ENCODE measurements at places on chromosomes 12 and 14. TPM values are rescaled to one million over a fixed set of nuclear protein-coding genes. Genes with fewer than 3 reads are reported as not detected.

- DNase-seq, result no peak
These were observed 58.4 kb downstream of the SOX5 start for GRCh38 chr12:23891115-23891514.

- DNase-seq, result no peak
These were observed 703.1 kb upstream of the MDGA2 start for GRCh38 chr14:48378541-48378940.

GZMB gene
- not detected for total RNA-seq

TBX5 gene
- total RNA-seq, result not detected

TESPA1 gene
- not detected for total RNA-seq

EID3 gene
- 1.4 TPM for total RNA-seq

DNA sequence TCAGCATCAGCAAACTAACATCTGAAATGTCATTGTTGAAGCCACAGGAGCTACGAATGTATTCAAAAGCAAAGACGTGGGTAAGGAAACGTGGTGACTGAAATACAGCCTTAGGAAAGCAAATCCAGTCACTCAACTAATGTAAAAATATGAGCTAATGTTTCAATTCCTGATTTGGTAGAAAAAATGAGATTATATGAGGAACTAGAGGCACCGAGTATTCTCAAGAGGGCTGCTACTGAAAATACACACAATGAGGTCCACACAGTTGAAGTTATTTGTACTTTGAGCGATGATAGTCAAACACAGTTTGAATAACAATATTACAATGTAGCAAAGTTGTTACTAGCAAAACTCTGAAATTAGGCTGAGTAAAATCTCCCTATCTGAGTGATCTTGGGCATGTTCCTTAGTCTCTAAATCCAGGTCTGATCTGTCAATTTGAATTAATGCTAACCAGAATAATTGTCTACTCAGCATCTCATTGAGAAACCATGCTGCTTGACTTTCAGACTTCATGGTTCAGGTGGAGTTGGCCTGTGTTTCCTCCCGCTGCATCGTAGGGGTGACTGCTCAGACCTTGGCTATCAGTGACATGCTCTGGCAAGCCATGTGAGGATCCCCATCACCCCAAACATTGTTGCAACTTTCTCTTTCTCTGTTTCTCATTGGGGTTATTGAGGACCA lies 467.1 kb upstream of the SOX5 start:
- no peak for DNase-seq

DNA sequence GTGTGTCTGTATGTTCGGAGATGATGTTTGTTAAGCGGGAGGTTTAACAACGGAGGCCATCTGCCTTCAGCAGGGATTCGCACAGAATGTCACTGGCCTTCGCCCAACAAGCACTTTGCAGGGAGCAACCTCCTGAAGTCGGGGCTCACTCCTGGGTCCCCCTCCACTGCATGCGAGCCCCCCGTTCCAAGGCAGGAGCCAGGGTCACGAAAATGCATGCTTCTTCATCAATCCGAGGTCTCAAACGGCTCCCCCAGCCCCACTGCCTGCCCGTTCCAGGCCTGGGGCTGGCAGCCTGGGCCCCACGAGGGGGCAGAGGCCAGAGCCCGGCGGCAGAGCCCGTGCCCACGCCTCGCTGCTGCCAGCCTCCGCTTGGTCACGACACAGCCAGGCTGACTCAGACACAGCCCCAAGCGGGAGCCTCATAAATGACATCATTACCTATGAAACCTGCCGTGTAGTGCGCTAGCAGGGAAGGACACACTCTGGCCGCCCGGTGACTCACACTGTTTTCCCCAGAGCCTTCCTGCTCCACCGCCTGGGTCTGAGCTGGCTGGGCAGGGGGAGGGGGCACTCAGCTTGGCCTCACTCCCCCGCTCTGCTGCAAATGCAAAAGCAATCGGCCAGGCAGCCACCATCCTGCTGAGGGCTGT lies 169.5 kb upstream of the RTL1 start:
- peak; percentile 43 for DNase-seq

CTDSP2 gene
- 129 TPM for total RNA-seq

LYZ gene
- total RNA-seq, result 4.5 TPM

DNA sequence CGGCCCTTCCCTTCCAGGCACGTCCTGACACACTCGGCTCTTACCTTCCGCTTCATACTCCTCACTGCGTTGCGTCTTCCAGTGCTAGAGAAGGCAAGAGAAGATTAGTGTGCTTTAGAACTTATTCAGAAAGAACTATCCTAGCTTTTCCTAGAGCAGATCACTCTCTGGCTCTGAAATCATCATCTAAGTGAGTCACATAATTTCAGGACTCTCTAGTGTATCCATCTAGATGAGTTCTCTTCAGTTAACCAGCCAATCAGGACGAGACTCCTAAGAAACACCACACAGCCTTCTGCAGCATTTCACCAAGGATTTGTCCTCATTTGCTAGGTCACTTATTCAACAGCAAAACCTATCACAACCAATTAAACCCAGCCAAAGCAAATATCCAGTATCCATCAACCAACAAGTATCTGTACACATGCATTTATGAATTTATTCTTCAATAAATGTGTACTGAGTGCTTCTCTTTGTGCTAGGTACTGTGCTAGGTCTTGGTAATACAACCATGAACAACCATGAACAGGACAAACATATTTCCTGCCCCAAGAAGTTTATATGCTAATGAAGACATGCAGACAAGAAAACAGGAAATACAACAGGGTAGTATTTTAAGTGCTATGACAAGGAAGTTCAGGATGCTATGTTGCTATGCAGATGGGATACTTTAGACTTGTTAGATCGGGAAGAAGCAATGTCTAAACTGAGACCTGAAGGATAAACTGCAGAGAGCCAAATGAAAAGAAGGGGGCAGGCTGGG lies 52.1 kb downstream of the NIN start:
- no peak for DNase-seq

DNA sequence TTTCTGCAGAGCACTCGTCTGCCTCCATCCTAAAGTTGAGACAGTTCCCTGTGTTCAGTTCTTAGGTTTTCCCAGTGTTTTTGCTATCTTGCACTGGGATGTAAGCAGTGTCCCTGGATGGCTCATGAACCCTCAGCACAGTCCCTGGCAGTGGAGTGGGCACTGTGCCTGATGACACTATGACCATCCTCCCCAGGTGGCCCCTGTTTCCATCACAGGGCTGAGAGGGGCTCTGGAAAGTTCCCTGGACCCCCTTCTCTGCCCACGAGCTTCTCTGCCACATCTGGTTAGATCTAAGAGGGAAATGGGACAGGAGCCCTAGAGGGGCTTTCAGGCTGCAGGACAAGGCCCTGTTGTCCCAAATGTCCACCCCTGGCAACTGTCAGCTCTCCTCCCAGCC lies 249.8 kb upstream of the SFSWAP start:
- DNase-seq, result no peak

- DNase-seq, result no peak
These were observed 39.1 kb downstream of the CCDC85C start for GRCh38 chr14:99564926-99565259.

DNA sequence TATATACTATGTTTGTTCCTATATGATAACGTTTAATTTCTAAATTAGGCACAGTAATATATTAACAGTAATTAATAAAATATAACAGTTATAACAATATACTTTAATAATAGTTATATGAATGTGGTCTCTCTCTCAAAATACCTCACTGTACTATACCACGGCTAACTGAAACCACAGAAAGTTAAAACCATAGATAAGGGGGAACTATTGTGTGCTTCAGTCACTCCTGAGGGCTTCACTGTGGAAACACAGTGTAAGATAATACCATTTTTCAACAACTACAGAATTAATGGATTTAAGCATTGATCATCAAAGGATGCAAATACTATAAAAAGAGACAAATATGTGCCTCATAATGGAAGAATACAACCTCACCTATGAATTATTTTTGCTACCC lies 266.4 kb upstream of the RGS6 start:
- no peak for DNase-seq

- DNase-seq, result no peak
These were observed 6.6 kb upstream of the PLEK2 start for GRCh38 chr14:67418401-67419191.

CCDC197 gene
- total RNA-seq, result not detected

DNA sequence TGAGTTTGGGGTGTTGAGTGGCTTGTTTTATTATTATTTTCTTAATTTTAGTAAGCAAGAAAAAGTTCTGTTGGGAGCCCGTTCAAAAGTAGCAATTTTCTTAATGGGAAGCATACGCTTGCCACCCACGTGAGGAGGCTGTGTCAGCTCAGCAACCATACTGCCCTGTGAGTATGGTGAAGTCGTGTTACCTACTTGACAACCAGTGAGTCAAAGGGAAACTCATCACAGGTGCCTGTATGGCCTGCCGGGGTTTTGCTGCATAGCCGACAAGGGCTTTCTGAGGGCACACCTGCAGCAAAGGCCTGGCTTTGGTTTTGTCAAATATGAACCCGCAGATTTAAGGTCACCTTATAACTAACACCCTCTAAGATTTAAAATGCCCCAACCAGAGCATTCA lies 31.1 kb downstream of the PITPNM2 start:
- no peak for DNase-seq

GRCh38 chr12:25295361-25295760 lies 44.6 kb upstream of the KRAS start:
- no peak for DNase-seq

HELB gene
- 3.1 TPM for total RNA-seq

- no peak for DNase-seq
These were observed 159.5 kb downstream of the ETV6 start for GRCh38 chr12:11808931-11809330.

CLECL1 gene
- total RNA-seq, result not detected

- no peak for DNase-seq
These were observed 105.9 kb downstream of the MED13L start for GRCh38 chr12:116171549-116171948.

GRCh38 chr14:52923902-52924575 lies 26.8 kb downstream of the FERMT2 start:
- no peak for DNase-seq

DNA sequence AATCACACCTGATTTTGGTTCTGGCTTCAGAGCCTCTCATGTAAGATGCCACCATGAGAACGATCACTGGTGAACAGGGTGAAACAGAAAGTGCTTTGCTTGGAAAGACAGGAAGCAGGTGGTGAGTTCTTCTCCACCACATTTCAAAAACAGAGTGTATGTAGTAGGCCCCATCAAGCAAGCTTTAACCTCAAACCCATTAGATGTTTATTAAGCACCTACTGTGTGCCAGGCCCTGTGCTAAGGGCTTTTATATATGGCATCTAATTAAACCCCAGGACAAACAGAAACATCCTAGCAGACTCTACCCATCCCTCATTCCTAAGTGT lies 47.8 kb upstream of the MED13L start:
- DNase-seq, result no peak

GRCh38 chr12:87518481-87518880 lies 510.7 kb downstream of the C12orf50 start:
- DNase-seq, result no peak

TEX52 gene
- not detected for total RNA-seq

DNA sequence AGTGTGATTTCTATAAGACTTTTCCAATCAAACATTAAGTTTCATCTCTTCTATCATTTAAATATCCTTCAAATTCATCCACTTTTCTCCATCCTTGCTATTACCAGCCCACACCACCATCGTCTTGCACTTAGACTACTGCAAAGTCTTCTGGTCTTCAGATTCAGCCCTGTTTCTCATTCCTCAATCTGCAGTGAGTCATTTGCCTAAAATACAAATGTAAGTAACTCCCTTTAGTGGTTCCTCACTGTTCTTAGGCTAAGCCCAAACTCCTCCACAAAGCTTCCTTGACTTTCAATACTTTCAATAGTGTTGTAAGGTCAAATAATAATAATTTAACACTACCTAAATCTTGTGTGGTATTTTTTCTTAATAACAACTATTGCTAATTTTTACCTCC lies 83.3 kb downstream of the PLEKHG7 start:
- no peak for DNase-seq

RND1 gene
- 0.85 TPM for total RNA-seq

RIMKLB gene
- 26.0 TPM for total RNA-seq

GRCh38 chr12:29533815-29534489 lies 36.5 kb upstream of the OVCH1 start:
- DNase-seq, result no peak

BIN2 gene
- 4.2 TPM for total RNA-seq

DNA sequence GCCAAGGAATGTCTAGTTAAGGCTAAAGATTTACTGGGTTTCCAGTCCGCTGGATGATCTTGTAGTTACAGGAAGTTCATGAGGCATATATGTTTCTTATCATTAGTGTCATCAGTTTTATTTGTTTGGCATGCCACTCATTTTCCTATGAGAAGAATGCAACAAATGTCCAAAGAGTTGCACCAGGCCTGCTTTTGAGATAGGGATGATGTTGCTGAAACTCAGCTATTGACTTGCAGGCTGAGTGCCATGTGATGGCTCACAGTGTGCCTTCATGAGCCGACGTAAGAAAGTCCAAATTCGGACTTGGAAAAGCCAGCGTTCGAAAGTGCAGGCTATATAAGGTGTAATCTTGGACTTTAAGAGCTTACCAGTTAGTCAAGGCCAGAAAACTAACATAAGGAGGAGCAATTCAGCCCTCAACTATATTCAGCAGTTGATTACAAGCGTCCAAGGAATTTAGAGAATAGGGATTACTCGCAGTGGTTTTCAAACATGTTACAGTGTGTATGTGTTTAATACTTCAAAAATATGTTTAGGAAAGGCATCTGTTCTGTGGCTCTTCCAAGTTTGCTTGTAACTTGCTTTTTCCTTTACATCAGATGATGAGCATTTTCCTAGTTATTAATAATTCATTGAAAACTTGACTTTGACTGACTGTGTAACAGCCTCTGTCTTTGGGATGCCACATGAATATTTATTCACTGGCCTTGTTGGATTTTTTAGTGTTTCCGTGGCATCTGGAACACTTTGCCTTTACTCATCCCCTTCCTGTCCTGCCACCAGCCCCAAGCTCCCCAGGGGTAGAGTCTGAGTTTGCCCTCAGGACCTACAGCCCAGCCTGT lies 101.3 kb downstream of the LGMN start:
- DNase-seq, result no peak

DNA sequence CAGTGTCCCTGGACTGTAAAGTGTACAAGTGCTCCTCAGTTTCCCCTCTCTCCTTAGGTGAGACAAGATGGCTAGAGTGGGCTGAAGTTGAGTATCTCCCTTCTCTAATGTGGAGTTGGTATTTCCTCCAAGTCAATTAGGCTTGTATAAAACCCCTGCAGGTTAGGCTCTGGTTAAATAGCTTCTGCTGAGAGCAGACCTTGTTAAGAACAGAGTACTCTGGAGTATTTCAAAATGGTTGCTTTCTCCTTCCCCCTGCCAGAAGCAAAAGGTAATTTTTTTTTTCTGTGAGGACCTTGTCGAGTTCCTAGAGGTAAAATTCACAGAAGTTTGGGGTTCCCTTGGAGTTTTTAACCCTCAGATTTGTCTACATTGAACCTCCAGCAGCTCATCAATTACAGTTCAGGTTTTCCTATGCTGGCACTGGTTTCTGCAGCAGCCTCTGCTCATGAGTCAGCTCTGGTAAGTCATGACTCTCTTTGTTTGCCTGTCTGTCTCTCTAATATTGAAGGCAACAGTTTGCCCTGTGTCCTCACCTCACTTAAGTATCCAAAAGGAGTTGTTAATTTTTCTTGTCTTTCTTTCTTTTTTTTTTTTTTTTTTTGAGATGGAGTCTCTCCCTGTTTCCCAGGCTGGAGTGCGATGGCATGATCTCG lies 27.8 kb upstream of the GLIPR1 start:
- no peak for DNase-seq

MANSC4 gene
- total RNA-seq, result not detected

ZNF410 gene
- total RNA-seq, result 33.6 TPM

GRCh38 chr12:5636907-5637306 lies 205.0 kb downstream of the NTF3 start:
- DNase-seq, result no peak
